ENCODE measurements at places on chromosomes 16 and 17.

DNA sequence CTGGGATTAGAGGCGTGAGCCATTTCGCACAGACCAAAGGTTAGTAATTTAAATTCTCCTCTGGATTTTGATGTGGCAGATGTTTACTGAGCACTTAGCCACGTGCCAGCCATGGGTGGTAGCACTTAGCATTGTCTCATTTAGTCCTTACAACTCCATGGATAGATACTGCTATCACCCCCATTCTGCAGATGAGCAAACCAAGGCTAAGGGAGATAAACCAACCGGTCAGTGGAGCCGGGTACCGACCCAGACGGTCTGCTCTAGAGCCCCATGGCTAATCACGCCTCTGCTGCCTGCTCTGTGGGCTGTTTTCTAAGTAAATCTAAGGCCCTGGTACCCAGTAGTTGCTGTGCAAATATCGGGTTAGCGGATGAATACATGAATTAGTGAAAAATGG lies 12.6 kb upstream of the ADGRG1 start:
- DNase-seq, result no peak

DNA sequence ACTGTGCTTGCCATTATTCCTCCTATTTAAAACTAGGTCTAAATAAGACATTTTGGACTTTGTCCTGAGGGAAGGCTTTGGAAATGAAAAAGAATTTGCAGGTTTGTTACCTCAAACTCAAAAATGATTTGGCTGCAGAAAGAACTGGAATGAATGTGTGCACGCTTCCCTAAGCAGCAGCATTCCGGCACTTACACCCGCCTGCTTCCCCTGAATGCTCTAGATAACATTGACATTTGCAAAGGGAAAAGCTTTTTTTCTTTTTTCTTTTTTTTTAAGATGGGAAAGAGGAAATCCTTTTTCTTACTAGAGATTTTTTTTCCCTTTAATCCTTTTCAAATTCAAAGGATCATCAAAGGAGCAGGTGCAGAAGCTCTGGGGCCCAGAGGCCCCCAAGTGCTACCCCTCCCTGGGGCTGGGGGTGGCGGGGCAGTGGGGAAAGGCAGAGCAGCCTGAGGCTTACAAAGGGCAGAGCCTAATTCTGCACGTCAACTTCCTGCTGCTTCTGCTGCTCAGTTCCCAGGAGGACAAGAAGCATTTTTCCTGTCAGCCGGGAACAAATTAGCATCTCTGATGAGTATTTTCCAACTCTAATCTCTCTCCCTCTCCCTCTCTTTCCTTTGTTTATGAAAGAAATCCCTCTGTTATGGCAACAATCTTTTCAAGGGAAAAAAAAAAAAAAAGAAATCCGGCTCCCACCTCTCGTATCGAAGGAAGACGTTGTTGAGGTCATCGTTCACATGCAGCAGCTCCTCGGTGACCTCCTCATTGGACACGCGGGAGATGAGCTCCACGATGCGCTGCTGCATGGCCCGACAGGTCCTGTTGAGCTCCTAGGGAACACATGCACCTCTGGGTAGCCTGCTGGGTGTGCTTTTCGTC lies 32.1 kb upstream of the SREBF1 start:
- no peak for DNase-seq

GRCh38 chr17:83187782-83188311 lies 108.4 kb downstream of the METRNL start:
- no peak for DNase-seq

DNA sequence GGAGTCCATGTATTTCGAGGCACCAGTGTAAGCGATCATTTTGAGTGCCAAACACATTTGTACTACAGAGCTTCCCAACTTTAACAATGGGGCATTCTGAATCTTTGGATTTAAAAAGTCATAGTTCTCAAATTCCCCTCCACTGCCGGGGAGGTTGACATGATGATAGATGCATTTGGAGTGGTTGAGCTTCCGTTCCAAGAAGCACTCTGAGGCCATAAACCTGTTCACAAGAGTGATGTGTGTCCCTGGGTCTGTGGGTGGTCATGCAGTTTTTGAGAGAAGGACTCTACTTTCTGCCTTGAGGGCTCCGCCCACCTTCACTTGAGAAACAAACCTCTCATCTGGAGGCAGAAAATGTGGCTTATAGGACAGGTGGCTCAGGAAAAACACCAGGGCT lies 43.7 kb downstream of the IRX5 start:
- no peak for DNase-seq

DNA sequence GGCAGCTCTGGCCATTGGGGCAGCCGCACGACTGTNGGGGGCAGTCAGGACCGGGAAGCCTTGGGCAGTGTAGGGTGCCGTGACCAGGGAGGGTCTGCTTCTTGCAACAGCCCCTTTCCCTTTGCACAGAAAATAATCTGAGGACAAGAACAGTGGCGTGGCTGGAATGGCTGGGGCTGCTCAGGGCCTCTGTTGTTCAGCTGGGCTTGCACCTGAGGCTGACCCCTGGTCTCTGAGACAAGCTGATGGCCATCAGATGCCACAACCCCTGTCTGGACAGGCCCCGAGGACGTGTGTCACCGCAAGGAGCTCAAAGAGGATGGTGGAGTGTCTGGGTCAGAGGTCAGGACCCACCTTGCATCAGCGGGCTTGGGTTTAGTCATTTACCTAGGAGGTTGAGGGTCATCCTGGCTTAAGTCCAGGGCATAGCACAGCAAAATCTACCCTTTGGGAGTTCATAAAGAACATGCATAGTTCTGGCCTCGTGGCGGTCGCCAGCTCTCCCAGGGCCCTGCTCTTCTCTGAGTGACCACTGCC lies 46.9 kb downstream of the METRNL start:
- DNase-seq, result no peak

GRCh38 chr17:4074831-4075495 lies 67.9 kb downstream of the ZZEF1 start:
- peak; percentile 50 for DNase-seq

All from cardiac muscle cell (in vitro differentiated cells and primary cell).